Thyroid gland (tissue), 4 donors: ENCODE measurements at places on chromosomes 3 and 15. TPM values are rescaled to one million over a fixed set of nuclear protein-coding genes. Genes with fewer than 3 reads are reported as not detected.

Gene SPATA12
- not detected for total RNA-seq

Gene PAQR5
- 0.89 TPM for total RNA-seq

- H3K27me3 ChIP-seq: no peaks in the 10 kb centered on the region
- peaks cover 4% of the 10 kb centered on the region for H3K4me1 ChIP-seq
- no peak for DNase-seq
- no peak overlapping the region for H3K27ac ChIP-seq
- no peak overlapping the region for H3K4me3 ChIP-seq
Measured at GRCh38 chr3:65617209-65617608, 421.5 kb downstream of the MAGI1 start.

DNA sequence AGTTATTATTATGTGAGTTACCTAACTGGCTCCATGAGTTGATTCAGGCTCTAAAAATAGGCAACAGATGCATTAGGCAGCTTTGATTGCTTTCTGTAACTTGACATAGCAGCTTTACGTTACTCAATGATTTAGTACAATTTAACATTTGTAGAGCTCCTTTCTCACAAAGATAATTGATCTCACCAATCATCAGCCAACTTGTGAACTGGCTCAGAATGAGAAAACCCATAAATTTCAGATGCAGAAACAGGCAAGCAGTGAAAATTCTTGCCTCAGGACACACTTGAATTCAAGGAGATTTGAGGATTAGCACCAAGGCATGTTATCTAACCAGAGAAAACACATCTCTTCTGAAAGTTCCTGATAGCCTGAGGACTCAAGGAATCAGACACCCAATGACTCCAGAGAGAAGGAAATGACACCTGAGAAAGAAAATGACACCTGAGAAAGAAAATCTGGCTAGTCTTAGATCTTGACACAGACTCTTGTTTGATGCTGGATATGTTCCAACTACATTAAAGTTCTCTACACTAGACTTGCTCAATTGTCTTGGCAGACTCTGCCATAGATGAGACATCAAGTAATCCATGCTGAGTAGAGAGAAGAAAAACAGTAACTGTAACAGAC is 315.1 kb upstream of the CBLB start:
- DNase-seq: no peak
- H3K36me3 ChIP-seq: no peaks in the 10 kb centered on the region
- H3K27ac ChIP-seq: no peak overlapping the region

DNA sequence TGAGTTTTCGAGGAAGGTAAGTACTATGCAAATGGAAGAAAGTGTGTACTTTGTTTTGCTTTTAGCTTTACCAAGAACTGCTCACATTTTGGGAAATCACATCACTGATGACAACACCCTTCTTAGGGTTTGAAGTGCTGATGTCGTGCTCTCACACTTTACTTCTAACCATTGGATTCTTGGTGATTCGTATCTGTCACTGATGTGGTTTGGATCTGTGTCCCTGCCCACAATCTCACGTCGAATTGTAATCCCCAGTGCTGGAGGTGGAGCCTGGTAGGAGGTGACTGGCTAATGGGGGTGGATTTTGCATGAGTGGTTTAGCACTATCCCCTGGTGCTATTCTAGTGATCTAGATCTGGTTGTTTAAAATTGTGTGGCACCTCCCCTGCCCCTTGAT is 75.4 kb upstream of the RGMA start:
- no peak overlapping the region for H3K27ac ChIP-seq
- DNase-seq: no peak
- no peak overlapping the region for H3K4me3 ChIP-seq
- H3K4me1 ChIP-seq: no peaks in the 10 kb centered on the region
- H3K27me3 ChIP-seq: no peaks in the 10 kb centered on the region

Gene PROS1
- 50.5 TPM for total RNA-seq

- no peak for DNase-seq
- H3K4me3 ChIP-seq: no peak overlapping the region
- H3K36me3 ChIP-seq: no peaks in the 10 kb centered on the region
- H3K4me1 ChIP-seq: no peaks in the 10 kb centered on the region
- H3K27ac ChIP-seq: no peak overlapping the region
- no peaks in the 10 kb centered on the region for H3K27me3 ChIP-seq
Measured at GRCh38 chr3:144590854-144591253, 619.2 kb downstream of the DIPK2A start.

Gene SPINK8
- total RNA-seq: not detected

- no peaks in the 10 kb centered on the region for H3K36me3 ChIP-seq
- no peak overlapping the region for H3K4me3 ChIP-seq
- no peaks in the 10 kb centered on the region for H3K4me1 ChIP-seq
- DNase-seq: no peak
- H3K27ac ChIP-seq: no peak overlapping the region
Measured at GRCh38 chr3:167940241-167940640, 155.5 kb downstream of the GOLIM4 start.

- DNase-seq: no peak
- peaks cover 7% of the 10 kb centered on the region for H3K36me3 ChIP-seq
- no peaks in the 10 kb centered on the region for H3K4me1 ChIP-seq
- no peaks in the 10 kb centered on the region for H3K27me3 ChIP-seq
Measured at GRCh38 chr15:89893027-89893426, 767 bp downstream of the AP3S2 start.

DNA sequence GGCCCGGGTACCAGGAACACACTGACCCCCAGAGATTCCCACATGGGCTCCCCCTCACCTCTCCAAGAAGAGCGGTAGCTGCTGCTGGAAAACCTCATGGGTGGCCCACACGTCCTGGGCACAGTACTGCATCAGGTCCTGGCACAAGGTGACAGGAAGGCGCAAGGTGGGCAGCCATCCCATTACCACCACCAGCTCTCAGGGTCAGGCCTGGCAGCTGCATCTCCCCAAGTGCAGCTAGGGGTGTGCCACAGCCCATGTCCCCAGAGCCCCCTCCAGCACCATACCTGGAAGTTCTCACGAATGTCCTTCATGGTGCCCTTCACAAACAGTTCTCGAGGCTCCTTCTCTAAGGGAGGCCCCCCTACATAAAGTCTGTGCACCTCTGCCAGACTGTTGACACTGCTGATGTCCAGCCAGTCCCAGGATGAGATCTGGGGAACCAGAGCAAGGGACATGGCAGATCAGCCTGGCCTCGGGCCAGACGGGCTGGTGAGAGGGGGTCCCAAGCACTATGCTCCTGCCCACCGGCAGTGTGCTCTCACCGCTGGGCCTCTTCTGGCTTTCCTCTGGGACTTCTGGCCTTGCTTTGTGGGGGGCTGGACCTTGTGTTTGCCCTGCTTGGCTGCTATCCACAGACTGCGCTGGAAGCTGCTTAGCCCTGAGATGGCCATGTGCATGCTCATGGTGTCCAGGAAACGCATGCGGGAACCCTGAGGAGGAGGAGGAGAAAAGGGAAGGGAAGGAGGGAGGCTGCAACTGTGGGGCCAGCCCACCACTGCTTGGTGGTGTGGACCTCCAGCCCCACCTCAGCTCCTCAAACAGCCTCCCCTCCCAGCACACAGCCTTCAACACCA is 6.0 kb downstream of the POLG start:
- no peak for DNase-seq
- peaks cover 29% of the 10 kb centered on the region for H3K4me1 ChIP-seq
- H3K27me3 ChIP-seq: no peaks in the 10 kb centered on the region
- no peak overlapping the region for H3K4me3 ChIP-seq

- H3K4me3 ChIP-seq: no peak overlapping the region
- DNase-seq: no peak
- H3K27me3 ChIP-seq: no peaks in the 10 kb centered on the region
Measured at GRCh38 chr3:38620236-38620635, 29.3 kb downstream of the SCN5A start.

Gene EDEM1
- total RNA-seq: 26.1 TPM

Gene ELL3
- total RNA-seq: 5.7 TPM

DNA sequence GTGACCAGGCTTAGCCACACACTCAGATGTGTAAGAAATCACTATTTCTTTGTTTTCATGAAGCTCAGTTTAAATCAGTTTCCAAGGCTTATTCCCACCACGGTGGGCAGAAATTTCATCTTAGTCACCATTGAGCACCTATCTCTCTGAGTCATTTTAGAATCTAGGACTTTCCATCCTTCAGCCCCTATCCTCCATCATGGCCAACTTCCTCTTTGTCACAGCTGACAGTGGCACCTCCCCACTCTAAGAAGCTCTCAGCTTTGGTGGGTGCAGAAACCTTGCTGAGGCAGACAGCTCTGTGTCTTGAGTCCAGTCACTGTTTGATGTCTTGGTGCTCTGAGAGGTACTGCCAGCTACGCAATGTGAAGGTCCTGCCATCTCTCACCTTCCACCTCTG is 32.9 kb downstream of the SNTN start:
- no peak for DNase-seq
- H3K4me1 ChIP-seq: no peaks in the 10 kb centered on the region
- no peak overlapping the region for H3K4me3 ChIP-seq

DNA sequence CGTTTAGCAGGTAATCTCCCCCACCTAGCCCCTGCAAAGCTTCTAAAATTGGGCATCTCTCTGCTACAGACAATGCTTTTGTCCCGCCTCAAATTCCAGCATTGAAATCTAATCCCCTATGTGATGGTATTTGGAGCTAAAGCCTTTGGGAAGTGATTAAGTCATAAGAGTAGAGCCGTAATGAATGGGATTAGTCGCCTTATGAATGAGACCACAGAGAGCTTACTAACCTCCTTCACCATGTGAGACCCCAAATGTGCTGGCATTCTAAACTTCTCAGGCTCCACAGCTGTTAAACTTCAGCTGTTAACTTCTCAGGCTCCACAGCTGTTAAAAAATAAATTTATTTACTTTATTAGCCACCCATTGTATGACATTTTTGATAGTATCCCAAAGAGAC is 374.2 kb upstream of the BCHE start:
- no peak overlapping the region for H3K4me3 ChIP-seq
- no peaks in the 10 kb centered on the region for H3K36me3 ChIP-seq
- H3K27me3 ChIP-seq: no peaks in the 10 kb centered on the region

- H3K4me1 ChIP-seq: peaks cover 19% of the 10 kb centered on the region
- no peak overlapping the region for H3K27ac ChIP-seq
Measured at GRCh38 chr15:48781017-48781416, 29.9 kb downstream of the CEP152 start.

Gene AHSG
- total RNA-seq: not detected

Gene TMEM40
- total RNA-seq: not detected

DNA sequence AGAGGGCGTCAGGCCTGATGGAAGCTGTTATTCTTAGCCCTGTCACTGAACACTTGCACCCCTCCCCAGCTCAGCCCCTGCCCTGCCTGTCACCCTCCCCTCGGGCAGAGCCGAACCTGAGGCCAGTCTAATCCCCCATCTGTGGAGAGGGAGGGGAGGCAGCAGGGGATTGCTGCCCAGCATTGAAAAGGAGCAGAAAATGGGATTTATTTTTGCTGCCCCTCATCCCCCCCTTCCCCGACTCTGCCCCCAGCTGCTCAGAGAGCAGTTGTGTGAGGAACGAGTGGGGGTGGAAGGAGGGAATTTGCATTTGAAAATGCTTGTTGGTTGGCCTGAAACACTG is 71.6 kb downstream of the EPHB3 start:
- no peak for DNase-seq
- H3K27ac ChIP-seq: no peak overlapping the region
- H3K4me1 ChIP-seq: peaks cover 19% of the 10 kb centered on the region
- H3K36me3 ChIP-seq: no peaks in the 10 kb centered on the region
- no peak overlapping the region for H3K4me3 ChIP-seq

DNA sequence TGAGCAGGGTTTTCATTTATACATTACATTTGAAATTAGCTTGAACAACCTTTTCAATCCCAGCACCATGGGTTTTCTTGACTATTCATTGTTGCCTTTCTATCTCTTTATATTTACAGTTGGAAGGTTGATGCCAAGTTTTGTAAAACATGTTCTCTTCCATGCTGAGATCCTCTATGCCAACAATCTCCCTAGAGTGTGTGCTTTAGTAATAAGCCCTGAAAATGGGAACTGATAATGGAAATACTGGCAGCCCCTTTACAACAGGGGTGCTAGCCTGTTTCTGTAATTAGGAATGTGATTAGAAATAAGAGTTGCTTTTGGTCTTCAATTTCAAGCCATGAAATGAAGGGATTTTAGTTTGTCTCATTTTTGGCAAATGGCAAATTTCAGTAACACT is 239.9 kb upstream of the NAALADL2 start:
- no peaks in the 10 kb centered on the region for H3K36me3 ChIP-seq
- no peaks in the 10 kb centered on the region for H3K4me1 ChIP-seq
- H3K4me3 ChIP-seq: no peak overlapping the region
- no peak for DNase-seq
- H3K27ac ChIP-seq: no peak overlapping the region

DNA sequence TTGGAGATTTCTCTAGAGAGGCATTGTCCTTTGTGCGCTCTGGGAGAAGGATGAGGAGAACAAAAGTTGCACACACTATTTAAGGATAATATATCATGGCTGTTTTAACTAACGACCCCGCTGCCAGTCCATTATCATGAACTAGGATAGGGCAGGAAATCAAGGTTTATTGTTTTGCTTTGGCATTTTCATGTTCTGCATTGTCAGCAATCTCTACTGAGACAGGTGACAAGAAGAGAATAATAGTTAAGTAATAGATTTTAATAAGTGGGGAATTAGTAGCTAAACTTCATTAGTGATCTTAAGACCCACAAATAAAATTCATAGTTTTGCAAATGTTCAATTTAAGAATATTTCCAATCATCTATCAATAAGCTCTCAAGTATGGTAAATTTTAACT is 20.6 kb upstream of the GMNC start:
- no peak overlapping the region for H3K27ac ChIP-seq
- H3K36me3 ChIP-seq: no peaks in the 10 kb centered on the region
- DNase-seq: no peak
- no peaks in the 10 kb centered on the region for H3K27me3 ChIP-seq

DNA sequence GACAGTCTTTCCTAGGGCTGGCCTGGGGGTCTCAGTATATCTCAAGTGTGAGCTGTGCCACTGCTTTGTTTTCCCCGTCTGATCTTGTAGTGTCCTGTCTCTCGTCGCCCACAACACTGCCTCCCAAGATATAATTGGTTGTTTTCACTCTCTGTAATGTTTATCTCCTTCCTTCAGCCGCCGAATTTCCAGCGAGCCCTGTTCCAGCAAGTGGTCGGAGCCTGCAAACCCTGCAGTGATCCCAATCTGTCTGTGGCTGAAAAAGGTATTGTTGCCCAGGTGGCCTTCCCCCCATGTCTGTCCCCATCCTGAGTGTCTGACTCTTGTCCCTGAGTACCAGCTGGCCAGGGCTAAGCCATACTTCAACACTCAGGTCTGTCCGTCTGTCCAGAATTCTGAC is 9.5 kb upstream of the MANF start:
- H3K27ac ChIP-seq: no peak overlapping the region
- no peak overlapping the region for H3K4me3 ChIP-seq
- DNase-seq: no peak
- no peaks in the 10 kb centered on the region for H3K4me1 ChIP-seq
- H3K27me3 ChIP-seq: no peaks in the 10 kb centered on the region

Gene CD200R1
- total RNA-seq: 0.98 TPM

- no peak overlapping the region for H3K4me3 ChIP-seq
- DNase-seq: no peak
- H3K36me3 ChIP-seq: no peaks in the 10 kb centered on the region
Measured at GRCh38 chr15:64947211-64947610, 35.5 kb downstream of the ANKDD1A start.

Gene KLF15
- 20.6 TPM for total RNA-seq

GRCh38 chr3:46369675-46370132 is 1.0 kb upstream of the CCR5 start:
- H3K4me3 ChIP-seq: no peak overlapping the region
- H3K27me3 ChIP-seq: no peaks in the 10 kb centered on the region

- H3K4me1 ChIP-seq: no peaks in the 10 kb centered on the region
- DNase-seq: no peak
- no peak overlapping the region for H3K4me3 ChIP-seq
Measured at GRCh38 chr3:120795959-120796358, 53.4 kb downstream of the GTF2E1 start.
